Stimulated activated CD8-positive, alpha-beta memory T cell treated with anti-CD3 and anti-CD28 coated beads, Interleukin-12 subunit alpha, Interleukin-12 subunit beta, amount 100 ng/mL, for 4 hours (primary cell): ENCODE measurements at places on chromosomes 6 and 20.

DNA sequence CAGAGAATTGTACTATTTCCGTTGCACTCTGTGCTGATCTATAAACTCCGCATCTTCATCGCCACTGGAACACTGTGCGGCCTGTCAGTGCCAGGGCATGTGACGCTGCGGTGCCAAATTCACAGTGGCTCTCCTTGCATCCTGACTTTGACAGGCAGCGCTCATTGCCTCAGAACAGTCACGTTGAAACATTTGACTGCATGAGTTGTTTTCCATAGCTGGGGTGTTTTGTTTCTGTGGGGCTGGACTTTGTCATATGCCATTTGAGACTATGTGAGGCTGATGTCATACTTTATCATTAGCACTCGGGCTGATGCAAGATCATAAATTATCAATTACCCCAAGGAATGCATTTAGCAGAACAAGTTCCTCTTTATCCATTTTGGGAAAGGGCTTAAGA, 32.7 kb downstream of the CFAP61 start:
- no peak for DNase-seq

DNA sequence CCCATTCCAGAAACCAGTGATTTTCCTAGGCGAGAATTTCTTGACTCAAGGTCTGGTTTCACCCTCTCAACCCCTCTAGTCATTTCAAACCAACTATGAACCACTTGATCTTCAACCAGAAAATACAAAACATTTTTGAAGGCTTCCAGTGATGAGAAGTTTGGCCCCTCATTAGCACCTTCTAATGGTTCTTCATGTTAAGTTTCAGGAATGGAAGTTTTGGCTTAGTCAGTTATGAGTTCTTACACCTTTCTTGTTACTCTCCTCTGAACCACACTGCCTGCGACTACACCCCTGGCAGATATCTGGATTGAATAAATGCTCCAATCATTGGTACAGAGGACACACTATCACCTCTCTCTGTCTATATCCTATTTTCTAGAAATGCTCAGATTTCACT, 67.2 kb downstream of the GJA10 start:
- no peak for DNase-seq

- no peak for DNase-seq
Measured at GRCh38 chr20:60123096-60123495, 164.9 kb downstream of the CDH26 start.

GRCh38 chr20:51856432-51856831, 54.1 kb upstream of the SALL4 start:
- no peak for DNase-seq
